ENCODE measurements at places on chromosomes 7 and 10.

DNA sequence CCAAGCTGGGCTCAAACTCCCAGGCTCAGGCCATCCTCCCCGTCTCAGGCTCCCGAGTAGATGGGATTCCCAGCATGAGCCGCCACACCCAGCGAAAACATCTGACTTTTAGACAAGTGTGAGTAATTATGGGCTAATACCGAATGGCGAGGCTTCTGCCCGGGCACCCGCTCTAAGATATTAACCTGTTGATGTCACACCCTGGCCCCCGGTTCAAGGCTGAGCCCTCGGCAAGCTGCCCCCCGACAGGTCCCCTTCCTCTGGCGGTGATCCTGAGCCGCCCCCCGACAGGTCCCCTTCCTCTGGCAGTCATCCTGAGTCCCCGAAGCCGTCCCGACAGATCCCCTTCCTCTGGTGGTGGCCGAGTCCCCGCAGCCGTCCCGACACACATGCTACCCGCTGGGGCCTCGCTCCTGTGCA, 5.2 kb downstream of the PSMG3 start:
- DNase-seq, result no peak

GRCh38 chr10:78510566-78511323, 477.1 kb downstream of the RPS24 start:
- DNase-seq, result no peak

DNA sequence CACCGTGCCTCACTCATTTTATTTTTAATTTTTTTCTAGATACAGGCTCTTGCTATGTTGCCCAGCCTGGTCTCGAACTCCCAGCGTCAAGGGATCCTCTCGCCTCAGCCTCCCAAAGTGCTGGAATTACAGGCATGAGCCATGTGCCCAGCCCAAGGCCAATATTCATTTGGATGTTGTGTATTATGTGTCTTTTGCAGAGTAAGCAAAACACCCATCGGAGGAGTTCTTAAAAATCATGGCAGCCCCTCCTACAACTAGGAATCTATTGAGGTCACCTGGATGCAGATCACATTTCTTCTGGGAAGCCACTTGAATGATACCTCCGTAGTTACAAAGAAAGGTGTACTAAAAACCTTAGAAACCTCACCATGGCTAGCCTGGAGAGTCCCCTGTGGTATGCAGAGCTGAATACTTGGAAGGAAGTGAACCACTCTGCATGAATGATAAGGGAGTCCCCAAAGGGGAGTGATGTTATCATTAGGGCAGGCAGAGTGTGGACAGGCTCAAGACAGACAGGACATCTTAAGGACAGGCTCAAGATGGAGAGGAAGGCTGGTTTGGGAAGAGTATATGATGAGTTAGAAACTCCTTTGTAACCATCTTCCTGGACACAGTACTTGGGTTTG, 185.7 kb downstream of the TAX1BP1 start:
- DNase-seq, result no peak

DNA sequence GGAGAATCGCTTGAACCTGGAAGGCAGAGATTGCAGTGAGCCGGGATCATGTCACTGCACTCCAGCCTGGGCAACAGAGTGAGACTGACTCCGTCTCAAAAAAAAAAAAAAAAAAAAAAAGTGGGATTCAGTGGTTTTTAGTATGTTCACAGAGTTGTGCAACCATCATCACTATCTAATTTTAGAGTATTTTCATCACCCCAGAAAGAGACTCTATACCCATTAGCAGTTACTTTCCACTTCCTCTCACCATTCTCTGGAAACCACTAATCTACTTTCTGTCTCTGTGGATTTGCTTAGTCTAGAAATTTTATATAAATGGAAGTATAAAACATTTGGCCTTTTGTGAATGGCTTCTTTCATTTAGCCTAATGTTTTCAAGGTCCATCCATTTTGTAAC, 113.4 kb downstream of the ST7 start:
- DNase-seq, result no peak

GRCh38 chr7:78092331-78092730, 293.8 kb downstream of the PHTF2 start:
- DNase-seq, result no peak

DNA sequence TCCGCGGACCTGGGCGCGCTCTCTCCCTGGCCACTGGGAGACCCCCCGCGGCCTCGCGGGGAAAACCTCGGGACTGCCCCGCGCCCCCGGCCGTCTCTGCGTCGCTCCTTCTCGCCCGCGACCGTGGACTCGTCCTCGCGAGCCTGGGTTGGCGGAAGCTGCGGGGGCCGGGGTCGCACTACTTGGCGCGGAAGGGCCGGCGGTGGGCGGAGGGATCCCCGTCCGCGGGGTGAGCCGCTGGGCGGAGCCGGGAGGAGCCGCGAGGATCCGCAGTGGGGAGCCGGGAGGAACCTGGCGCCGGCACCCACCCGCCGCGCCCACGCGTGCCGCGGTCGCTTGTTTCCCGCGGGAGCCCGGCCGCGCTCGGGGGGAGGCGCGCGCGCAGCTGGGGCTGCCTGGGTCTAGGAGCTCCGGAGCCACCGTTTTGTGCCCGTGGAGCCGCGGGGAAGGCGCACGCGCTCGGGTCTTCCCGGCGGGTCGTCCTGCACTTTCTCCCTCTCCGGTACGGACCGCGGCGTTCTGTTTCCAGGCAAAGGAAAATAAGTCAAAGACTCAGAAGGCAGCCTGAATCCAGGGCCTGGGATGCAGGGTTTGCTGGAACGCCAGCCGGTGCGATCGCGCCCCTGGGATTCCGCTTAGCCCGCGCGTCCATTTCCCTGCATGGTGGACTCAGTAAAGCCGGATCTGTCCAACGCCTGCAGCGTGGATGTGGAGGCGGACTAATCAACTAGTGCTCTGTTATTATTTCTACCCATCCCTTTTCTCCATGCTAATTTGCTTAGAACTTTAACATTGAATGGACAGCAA, 28.7 kb upstream of the KMT2C start:
- peak; percentile 49 for DNase-seq

DNA sequence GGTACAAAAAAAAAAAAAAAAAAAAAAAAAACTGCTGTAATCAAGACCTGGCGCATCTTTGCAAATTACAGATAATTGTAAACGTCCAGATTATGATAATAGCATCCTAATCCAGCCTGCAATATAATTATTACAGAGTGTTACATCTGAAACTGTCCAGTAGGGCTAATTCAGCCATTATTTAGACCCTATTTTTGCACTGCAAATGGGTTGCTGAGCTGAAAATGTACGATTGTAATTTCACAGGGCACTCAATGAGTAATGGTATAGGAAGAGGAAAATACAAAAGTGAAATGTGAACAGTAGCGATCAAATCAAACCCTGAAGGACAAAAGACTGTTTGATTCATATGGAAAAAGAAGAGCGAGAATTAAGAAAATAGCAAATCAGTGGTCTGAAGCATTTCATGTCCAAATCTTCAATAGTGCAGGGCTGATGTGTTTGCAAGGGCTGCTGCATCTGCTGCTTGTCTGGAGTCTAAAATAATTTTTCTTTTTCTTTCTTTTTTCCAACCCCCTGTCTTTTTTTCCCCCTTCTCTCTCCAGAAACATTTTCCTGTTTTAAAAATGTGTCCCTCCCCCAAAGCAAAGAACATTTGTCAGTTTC, 8.9 kb downstream of the DLX6 start:
- DNase-seq, result no peak

DNA sequence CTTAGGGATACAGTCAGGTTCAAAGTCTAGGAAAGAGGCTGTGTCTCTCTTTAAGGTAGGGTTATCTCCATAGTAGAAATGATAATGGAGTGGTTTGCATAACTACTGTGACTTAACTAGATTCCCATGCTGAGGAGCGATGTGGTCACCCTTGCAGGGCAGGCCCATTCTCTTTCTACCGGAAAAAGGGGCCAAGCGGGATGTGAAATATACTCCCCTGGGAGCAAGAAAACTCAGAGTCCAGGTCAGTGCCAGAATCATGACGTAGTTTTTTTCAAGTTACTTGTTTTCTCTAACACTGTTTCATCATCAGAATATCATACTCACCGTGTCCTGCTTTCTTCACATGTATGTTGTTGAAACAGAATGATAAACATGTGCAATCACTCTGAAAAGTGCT, 649.0 kb upstream of the ANKRD30A start:
- no peak for DNase-seq

DNA sequence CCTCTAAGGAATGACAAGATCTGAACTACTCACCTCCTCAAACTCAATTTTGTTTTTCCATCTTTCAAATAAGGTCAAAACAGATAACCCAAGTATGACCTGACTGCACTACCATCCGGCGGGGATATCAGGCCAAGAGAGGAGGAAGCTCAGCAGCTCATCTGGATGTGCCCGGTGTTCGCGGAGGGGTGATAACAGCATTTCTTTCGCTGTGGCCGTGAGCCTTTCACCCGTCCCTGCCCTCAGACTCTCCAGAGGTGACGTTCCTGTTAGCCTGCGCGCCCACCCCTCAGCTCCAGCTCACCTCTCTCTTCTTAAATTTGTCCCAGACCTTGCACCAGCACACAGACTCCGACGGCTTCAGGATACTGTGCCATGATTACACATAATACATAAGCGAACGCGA, 526 bp downstream of the ZNF248 start:
- peak; percentile 5 for DNase-seq

- DNase-seq, result no peak
These were observed 59.9 kb downstream of the MAP3K8 start for GRCh38 chr10:30493609-30494530.

- no peak for DNase-seq
These were observed 456.8 kb downstream of the KCNMA1 start for GRCh38 chr10:77180794-77181193.

GRCh38 chr7:154424350-154424749, 372.2 kb downstream of the DPP6 start:
- no peak for DNase-seq

DNA sequence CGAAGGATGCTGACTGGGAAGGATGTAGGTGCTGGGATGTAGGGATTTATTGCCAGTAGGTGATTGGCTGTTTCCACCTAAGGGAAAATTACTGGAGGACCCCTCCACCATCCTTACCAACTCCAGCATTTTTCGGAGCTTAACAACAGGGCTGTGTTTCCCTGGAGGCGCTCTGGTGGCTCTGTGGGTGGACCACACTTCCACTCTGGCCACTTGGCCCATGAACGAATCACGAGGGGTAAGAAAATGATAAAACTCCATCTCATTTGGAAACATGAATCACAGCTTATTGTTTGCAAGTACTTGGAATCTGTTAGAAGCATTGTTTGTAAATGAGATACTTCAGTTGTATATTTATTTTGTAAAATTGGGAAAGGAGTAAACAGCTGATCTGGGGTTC, 3.0 kb downstream of the DOCK1 start:
- no peak for DNase-seq

- peak; percentile 53 for DNase-seq
These were observed 61.9 kb downstream of the MKI67 start for GRCh38 chr10:128064108-128064969.

GRCh38 chr10:74123081-74123480, 27.5 kb downstream of the AP3M1 start:
- no peak for DNase-seq

DNA sequence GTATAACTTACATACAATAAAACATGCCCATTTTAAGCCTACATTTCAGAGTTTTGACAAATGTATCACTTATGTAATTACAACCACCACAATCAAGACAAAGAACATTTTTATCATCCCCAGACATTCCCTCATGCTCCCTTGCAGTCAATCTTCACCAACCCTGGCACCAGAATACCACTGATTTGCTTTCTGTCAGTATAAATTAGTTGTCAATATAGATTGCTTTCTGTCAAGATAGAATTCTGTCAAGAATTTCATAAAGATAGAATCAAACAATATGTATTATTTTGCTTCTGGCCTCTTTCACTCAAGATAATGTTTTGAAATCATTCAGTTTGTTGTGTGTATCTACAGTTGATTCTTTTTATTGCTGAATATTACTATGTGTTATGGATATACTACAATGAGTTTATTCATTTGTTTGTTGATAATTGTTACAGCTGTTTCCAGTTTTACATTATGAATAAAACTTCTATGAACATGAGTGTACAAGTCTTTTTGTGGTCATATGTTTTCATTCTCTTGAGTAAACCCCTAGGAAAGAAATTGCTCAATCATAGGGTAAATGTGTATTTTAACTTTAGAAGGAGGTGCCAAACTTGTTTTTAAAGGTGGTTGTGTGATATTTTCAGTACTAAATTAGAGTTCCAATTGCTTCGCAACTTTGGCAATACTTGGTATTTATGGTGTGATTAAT, 56.9 kb downstream of the IFIT5 start:
- no peak for DNase-seq

- DNase-seq, result no peak
These were observed 68.5 kb upstream of the ADGRA1 start for GRCh38 chr10:133019191-133019590.

GRCh38 chr7:66359656-66360211, 154.6 kb downstream of the TPST1 start:
- no peak for DNase-seq

- no peak for DNase-seq
These were observed 643.0 kb downstream of the SUGCT start for GRCh38 chr7:40777730-40778312.

DNA sequence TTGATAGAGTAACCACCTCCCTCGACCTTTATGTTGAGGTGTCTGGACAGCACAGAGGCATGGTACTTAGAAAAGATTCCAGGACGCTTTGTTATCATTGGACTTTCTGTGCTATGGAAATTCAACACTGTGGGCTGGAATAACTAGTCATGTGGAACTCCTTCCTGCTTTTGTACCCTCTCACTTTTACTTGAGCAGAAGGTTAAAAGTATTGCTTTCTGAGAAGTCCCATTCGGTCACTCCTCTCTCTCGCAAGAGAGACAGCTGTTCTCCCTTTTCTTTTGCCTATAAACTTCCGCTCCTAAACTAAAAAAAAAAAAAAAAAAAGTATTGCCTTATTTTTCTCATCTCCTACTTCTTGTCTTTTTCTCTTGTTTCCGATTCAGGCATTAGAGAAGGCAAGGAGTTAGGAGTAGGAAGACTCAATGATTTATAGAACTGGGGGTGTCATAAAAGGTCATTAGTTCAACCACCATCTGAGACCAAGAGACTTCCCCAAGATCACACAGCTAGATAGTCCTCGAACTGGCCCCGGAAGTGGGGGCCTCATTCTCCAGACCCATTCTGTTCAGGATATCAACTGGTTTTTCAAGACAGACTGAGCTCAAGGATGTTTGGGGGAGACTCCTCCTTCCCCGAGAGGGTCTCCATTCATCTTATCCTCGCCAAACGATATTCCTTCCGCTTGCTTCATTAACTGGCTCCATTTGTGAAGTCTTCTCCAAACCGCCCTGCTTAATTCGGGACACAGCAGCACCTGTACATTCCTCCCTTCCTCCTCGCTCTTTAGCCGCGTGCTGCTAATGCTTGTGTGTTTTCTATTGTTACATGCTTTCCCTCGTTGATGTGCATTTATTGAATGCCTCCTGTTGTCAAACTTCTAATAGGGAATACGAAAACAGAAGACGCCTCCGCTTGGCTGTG, 995 bp upstream of the INPP5F start:
- no peak for DNase-seq

DNA sequence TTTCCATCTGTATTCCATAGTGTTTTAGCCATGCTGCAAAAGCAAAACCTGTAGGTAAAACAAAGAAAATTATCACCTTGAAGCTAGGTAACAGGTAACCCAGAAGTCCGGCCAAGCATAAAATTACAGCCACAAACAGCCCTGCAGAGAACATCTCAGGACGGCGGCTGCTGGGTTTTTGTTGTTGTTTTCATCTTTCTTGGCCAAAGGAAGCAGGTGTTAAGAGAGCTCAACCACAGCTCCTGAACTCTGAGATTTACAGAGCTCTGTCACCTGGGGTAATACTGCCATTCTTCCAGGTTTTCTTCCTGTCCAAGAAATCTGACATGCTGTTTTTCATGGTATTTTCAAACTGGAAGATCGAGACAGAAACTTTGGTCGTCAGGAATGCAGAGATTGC, 847 bp upstream of the SCIN start:
- no peak for DNase-seq

- no peak for DNase-seq
These were observed 28.9 kb downstream of the PSAP start for GRCh38 chr10:71821909-71822763.

- DNase-seq, result peak; percentile 54
These were observed 32.6 kb downstream of the PIP4K2A start for GRCh38 chr10:22681783-22682183.
